Activated CD4-positive, alpha-beta T cell treated with anti-CD3 and anti-CD28 coated beads, Interleukin-2, amount 50 U/mL, for 16 hours (primary cell): ENCODE measurements at places on chromosomes 7 and 10.

GRCh38 chr7:3241686-3242258, 59.3 kb upstream of the SDK1 start:
- no peak for DNase-seq

DNA sequence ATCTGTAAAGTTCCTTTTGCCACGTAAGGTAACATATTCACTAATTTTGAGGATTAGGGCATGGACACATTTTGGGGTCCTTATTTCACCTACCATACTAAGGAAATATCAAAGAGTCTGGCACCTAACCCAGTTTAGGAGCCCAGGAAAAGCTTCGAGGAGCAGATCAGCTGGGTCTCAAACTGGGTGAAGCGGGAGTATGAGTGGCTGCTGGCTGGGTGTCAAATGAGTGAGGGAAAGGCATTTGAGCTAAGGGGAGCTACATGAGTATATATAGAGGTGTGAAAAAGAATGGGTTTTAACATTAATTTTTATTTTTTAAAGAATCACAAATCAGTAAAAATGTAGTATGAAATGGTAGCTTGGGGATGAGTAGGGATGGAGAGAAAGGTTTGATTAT, 71.3 kb downstream of the MCU start:
- no peak for DNase-seq

DNA sequence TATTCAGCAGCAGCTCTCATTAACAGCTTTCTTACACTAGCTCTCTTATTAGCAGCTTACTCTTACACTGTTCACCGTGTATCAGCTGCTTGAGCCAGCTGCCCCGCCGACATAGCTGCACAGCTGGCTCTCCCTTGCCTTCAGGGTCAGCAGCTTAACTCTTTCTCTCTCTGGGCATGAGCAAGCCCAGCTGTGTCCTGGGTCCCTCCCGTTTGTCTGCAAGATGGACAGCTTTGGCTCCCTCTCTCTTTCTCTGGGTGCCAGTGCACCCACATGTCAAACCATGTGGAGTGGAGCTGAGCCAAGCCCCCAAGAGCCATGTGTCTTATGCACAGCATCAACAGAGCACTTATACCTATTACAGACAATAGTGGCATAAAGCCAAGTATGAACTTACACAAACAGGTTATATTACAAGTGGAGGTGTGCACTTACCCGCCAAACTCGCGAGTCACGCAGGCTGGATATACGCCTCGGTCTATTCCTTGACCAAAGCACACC, 35.7 kb upstream of the MTPAP start:
- peak; percentile 23 for DNase-seq

GRCh38 chr7:14900051-14900450, 2.5 kb downstream of the DGKB start:
- no peak for DNase-seq

- DNase-seq = no peak
These were observed 28.0 kb downstream of the YKT6 start for GRCh38 chr7:44228571-44229350.

- DNase-seq = no peak
These were observed 10.1 kb upstream of the MET start for GRCh38 chr7:116661865-116662264.

DNA sequence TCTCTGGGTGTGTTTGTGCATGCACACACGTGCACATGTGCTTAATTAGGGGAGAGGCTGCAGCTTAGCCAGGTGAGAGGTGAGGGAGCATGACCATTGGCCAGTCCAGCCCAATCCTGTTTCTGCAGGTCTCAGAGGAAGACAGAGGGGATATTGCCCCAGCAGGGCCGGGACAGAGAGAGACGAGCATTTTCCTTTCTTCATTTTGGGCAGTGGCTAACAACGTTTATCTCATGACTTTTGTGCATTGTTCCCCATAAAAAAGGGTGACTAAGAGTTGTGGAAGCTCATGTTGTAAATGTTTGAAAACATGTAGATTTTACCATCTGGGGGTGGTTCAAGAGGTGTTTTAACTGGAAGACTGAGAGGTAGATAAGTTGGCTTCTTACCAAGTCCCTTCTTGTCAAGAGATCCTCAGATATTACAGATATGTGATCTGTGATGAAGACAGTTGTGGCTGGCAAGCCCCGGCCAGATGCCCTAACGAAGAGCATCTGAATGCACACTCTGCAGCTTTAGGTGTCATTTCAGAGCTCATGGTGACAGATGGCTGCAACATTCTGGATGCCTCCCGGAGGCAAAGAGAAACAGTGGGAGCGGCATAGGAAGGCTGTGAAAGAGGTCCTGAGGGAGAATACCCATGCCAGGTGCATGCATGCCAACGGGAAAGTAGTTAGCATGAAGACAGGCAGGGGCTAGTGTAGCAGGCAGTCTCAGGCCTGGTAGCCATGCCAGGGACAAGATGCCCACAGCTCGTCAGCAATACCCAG, 16.7 kb upstream of the DMBT1 start:
- no peak for DNase-seq

- no peak for DNase-seq
These were observed 47.9 kb downstream of the PTPRN2 start for GRCh38 chr7:158539711-158540146.
